Effector memory CD4-positive, alpha-beta T cell (primary cell): ENCODE measurements at places on chromosomes 4 and X.
A peak's percentile ranks its signal among the peaks of the same experiment; 100 is the strongest.

DNA sequence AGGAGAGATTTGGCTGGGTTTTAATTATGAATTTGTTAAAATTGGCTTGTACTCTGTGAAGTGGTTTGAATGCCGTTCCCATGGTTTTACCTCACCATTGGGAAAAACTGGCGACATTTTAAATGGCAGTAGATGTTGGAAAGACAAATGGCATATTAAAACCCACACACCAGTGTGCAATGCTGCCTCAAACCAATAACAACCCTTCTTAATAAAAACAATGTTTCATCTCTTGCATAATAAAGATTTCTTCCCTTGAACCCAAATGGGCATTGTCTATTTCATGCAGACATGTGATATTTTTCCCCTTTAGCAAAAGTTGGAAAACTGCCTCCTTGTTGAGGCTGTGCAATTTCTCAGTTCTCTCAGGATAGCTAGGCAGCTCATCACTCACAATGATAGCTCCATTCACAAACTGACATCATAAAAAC is 33.7 kb downstream of the GABRB1 start:
- DNase-seq, result no peak

GRCh38 chrX:100895365-100896075 is 21.4 kb upstream of the NOX1 start:
- no peak for DNase-seq

GRCh38 chrX:149539283-149540130 is 1.3 kb upstream of the EOLA1 start:
- DNase-seq, result peak; percentile 81

GRCh38 chr4:7801001-7801400 is 138.7 kb downstream of the AFAP1 start:
- no peak for DNase-seq

GRCh38 chr4:81003597-81004111 is 26.9 kb upstream of the BMP3 start:
- no peak for DNase-seq

- DNase-seq, result no peak
These were observed 38.8 kb downstream of the NSG1 start for GRCh38 chr4:4425696-4426095.

DNA sequence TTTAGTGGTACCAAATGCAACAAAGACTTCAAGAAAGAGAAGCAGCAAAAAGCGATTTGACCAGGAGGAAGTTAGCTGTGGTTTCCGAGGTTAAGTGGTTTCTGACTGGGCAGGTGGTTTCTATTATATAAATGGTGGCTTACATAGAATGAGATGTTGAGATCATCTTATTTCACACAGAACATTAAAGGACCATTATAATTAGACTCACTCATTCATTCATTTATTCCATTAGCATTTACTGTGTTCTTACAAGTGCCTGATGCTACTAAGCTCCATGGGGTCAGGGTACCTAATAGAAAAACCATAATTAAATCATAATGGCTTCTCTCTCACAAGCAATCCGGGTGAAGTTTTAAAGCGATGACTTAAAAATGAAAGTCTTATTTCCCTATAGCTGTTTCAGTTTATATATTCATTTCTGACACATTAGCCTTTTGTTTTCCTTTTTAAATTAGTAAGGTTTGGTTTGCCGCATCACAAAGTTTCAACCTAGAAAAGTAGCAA is 10.6 kb downstream of the TSPAN6 start:
- no peak for DNase-seq

DNA sequence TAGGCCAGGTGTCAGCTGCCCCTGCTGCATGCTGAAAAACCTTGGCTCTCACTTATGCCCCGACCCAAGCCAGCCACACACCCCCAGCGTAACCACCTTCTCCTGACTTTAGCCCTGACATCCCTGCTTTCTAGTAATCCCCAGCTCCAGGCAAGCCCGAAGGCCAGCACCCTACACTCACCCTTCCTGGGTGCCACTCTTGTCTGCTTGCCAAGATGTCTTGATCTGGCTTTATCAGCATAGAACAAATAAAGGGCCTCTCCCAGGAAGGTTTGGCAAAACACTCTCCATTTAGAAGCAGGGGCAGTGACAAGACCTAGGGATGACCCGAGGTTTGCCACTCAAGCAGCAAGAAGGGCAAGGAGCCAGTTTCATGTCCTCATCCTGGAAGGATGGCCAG is 6.8 kb upstream of the MAP9 start:
- no peak for DNase-seq

GRCh38 chr4:94036964-94037363 is 170.7 kb upstream of the SMARCAD1 start:
- DNase-seq, result no peak
